AG08396 (cell line): ENCODE measurements at places on chromosomes 1 and 21.

GRCh38 chr1:209583408-209583807 is at the start of gene CAMK1G:
TSS of gene CAMK1G (plus strand) at chr1:209583714. CDS start at chr1:209594984, 11,270 bp downstream.
- peak; percentile 82 for DNase-seq

DNA sequence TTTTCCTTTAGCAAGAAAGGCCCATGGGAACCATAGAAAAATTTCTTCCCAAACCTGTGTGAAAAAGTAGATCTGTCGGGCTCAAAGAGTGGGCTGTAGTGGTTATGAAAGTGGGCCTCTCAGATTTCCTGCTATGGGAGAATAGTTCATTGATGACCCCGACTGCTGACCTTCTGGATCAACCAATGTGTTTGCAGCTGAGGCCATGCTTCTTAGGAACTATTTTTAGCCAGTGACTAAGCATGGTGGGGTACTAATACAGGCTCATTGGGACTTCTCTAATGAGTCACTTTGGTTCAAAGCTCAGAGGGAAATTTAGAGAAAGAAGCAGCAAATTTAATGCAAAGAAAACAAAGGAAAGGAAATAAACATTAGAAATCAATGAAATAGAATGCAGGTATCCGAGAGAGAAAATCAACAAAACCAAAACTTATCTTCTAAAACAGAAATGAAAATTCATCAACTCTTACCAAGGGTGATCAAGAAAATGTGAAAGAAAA is 12.6 kb upstream of the PSMA5 start:
- DNase-seq: peak; percentile 76

- no peak for DNase-seq
Measured at GRCh38 chr1:23184212-23184934, 15.7 kb upstream of the LUZP1 start.

DNA sequence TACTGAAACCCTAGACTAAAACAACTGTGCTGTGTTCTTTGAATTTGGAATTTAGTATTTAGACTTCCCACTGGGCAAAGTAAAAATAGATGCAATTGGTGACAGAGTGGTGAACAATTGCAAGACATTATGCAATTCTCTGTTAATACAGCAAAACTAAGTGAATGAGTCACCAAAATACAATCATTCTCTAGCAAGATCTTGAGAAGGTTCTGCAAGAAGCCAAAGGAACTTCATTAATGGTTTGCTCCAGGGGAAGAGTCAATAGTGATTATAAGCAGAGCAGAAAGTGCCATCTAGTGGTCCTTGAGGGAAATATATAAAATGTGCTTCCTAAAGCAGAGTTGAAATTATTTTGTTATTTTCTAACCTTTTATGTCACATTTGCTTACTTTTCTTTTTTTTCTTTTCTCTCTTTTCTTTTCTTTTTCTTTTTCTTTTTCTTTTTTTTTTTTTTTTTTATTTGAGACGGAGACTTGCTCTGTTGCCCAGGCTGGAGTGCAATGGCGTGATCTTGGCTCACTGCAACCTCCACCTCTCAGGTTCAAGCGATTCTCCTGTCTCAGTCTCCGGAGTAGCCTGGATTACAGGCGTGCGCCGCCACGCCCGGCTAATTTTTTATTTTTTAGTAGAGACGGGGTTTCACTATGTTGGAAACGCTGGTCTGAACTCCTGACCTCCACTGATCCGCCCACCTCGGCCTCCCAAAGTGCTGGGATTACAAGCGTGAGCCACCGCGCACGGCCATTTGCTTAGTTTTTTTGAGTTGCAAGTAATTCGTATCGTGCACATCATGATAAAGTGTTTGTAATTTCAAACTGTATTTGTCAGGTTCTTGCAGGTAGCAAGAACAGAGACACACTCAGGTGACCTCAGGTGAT is 99.2 kb downstream of the CTH start:
- DNase-seq: peak; percentile 76

GRCh38 chr21:46021978-46022544 is 40.5 kb downstream of the COL6A1 start:
- DNase-seq: peak; percentile 74

DNA sequence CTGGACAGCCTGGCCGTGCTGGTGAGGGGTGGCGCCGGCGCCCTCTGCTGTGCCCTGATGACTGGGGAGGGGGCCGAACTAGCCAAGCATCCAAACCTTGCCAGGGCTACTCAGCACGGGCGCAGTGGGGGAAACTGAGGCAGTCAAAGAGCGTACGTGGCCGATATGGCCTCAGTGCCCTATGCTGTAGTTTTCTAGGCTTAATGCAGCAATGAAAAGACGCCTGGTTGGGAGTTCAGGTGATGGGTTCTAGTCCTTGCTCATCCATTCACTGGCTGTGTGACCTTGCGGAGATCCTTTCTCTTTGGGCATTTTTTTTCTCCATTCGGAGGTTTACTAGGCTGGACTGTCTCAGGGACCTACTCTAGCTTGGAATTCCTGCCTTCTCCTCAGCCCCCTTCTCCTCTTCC is 822 bp downstream of the MTX1 start:
- DNase-seq: peak; percentile 1

DNA sequence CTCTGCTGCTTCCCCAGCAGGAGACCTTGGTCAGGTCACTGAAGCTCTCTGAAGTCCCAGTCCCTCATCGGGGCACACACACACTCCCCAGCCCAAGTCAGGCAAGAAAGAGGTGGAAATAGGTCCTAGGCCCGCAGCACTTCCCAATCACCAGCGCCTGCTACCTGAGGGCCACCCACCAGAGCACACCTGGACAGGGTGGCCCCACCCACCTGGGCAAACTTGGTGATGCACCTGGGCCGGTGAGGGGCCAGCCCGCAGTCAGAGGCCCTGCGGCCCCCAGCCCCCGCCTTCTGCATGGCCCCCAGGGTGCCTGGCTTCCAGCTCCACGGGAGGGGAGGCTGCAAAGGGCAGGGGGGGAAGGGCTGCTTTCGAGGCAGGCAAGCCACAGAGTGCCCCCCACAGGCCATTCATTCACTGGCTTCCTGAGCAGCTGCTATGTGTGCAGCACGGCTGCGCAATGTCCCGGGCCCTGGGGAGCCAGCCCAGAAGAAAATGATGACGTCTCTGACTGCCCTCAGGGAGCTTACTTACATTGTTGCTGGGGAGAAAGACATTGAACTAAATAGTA is 4.7 kb downstream of the SH2D5 start:
- DNase-seq: peak; percentile 12

DNA sequence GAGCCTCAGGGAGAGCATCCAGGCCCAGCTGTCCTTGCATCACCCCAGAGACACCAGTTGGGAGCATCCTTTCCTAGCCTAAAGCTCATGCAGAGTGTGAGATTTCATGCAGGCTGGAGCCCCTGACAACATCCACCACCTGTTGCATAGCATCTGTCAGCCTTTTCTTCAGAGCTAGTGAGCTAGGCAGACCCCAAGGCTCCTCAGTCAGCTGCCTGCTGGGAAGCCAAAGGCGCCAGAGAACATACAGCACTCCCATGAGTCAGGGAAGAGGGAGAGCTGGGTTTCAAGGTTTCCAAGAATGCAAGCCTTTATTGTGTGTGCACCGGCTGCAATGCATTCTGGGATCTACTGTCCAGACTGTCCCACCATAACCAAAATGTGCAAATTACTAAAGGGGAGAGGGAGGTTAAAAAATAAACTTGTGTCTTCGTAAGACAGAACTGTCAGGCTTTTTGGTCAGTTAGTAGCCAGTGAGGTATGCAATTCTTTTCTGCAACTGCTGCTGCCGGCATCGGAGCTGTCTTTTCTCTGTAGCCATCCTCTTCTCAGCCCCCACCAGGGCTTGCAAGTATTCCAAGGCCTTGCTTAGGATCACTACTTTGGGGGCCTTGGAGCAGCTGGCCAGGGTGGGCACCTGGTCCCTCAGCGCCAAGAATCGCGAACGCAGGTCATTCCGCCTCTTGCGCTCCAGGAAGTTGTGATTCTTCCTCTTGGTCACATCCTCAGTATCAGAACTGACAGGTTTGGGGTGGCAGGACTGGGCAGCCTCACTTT is 4.6 kb downstream of the MYCL start:
- peak; percentile 55 for DNase-seq

DNA sequence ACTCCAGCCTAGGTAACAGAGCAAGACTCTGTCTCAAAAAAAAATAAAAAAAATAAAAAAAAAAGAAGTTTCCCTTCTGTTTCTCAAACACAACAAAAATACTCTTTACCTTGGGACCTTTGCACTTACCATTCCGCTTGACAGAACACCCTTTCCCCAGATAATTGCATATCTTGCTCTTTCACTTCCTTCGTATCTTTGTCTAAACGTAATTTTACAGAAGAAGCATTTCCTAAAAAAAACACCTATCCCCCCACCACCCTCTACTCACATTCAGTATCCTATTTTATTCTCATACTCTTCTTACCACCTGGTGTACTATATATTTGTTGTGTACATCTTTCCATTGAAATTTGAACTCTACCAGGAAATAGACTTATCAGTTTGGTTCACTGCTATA is 32.7 kb downstream of the ASH1L start:
- no peak for DNase-seq

- DNase-seq: no peak
Measured at GRCh38 chr1:172391976-172392375, 28.5 kb upstream of the C1orf105 start.

- no peak for DNase-seq
Measured at GRCh38 chr1:61607448-61607847, 117.5 kb downstream of the TM2D1 start.

DNA sequence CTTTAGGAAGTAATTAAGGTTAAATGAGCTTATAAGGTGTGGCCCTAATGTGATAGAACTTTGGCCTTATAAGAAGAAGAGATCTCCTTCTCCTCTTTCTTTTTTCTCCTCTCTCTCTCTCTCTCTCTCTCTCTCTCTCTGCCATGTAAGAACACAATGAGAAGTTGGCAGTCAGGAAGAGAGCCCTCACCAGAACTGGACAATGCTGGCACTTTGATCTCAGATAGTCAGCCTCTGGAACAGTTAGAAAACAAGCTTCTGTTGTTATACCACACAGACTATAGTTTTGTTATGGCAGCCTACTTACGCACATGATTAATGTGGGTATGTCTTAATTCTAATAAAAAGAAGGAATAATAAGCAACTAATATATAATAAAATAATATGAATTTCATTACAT is 444.2 kb upstream of the LRRC7 start:
- DNase-seq: no peak

- DNase-seq: no peak
Measured at GRCh38 chr1:56094168-56094567, 485.2 kb downstream of the PLPP3 start.

DNA sequence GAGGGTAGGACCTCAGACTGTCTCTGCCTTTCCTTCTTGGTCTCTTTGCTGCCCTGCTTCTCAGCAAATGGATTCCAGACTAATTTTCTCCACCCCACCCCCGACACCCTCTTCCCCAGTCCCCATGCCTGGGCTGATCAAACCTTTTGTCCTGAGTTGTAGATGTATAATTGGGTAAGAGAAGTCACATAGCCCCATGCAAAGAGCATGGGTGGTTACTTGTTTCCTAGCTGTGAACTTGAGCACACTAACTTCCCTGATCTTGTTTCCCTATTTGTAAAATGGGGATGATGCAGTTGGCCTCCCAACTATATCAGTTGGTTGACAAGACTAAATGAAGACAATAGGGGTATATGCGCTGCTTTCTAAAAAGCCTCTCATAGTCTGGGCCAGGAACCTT is 9.2 kb downstream of the PADI6 start:
- no peak for DNase-seq

DNA sequence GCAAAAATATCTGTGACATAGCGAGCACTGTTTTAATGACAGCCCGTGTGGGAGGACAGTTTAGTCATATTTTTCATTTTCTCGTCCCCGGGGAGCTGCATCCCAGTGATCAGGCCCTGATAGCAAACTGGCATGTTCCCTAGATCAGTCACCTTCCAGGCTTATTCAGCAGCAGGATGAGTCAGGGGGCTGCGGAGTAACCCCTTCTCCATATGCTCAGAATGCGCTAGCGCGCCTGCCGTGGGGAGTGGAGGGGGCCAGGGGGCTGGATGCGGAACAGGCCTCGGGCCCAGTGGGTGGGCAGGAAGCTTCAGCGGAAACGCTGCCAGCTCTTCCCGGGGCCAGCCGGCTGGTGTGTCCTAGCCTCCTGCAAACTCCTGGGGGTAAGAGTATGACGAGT is 94.0 kb downstream of the KCND3 start:
- DNase-seq: no peak

DNA sequence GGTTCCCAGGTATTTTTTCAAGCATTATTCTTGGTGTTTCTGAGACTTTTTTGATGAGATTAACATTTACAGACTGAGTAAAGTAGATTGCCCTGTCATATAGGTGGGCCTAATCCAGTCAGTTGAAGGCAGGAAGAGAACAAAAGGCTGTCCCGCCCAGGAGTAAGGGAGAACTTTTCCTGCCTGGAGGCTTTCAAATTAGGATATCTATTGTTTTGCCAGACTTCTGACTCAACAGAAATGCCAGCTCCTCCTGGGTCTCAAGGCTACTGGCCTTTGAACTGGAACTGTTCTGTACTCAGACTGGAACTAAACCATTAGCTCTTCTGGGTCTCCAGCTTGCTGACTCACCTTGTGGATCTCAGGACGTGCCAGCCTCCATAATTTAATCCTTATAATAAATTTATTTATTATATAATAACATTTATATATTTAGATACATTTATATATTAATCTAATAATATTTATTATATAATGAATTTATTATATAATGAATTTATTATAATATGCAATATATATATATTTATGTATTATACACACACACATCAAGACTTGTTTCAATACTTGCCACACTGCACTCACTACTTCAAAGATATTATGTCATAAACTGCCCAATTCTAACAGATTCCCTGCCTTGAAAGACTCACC is 510.8 kb upstream of the B3GALT2 start:
- no peak for DNase-seq

GRCh38 chr1:12138196-12139168 is 28.3 kb upstream of the TNFRSF1B start:
- no peak for DNase-seq
